ENCODE measurements at places on chromosomes 16 and 17.

- DNase-seq, result no peak
Observed at GRCh38 chr16:12942861-12943260, 41.5 kb downstream of the SHISA9 start.

- no peak for DNase-seq
Observed at GRCh38 chr16:77457046-77457445, 22.2 kb upstream of the ADAMTS18 start.

DNA sequence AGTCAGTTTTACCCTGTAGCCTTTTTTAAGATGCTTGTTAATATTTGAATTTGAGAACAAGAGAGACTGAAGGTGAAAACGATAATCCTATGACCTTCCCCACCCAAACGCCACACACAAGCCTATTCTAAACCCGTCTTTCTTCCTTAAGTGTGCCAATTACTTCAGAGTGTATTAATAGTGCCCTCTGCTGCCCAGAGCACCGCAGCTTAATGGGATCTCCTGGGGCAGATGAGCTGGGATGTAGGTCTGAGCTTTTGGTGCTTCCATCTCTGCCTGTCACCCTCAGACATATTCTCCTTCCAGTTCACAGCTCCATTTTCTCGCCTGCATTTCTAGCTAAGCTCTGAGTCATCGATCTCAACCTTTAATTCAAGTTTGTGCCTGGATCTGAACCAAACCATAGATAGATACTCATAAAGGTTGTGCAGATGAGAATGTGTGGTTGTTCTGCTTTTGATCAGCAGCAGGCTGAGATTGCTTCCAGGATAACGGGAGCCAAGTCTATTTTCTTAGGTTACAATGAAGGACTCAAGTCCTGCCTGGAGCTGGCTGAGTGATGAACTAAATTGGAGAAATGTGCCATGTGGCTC is 46.4 kb upstream of the CDH13 start:
- DNase-seq, result no peak

- no peak for DNase-seq
Observed at GRCh38 chr17:59332749-59333377, 1.4 kb downstream of the YPEL2 start.

DNA sequence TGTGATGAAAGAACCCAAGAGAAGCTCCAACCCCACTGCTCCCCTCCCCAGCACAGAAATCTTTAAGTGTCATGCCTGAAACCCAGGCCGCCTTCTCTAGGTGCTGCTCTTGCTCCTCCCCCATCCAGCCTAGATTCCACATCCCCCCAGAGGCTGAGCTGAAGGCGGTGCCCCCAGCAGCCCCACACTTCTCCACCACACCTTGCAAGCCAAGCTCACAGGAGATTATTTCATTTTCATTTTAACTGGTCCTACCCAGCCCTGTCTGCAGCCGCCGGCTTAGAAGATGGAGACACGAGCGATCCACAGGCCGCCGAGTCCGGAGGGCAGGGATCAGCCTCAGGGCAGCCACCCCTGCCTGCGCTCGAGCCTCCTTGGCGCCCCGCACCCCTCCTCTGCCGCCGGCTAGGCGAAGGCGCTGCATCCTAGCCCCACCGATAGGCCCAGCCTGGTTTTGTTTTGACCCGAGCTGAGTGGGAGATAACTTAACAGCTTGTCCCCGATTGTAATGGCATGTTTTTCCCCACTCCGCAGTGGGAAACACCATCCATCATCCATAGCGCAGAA is 125.3 kb downstream of the RBFOX3 start:
- DNase-seq, result no peak

Data from HS-5 (cell line).